ENCODE measurements at places on chromosomes 1 and 21.

DNA sequence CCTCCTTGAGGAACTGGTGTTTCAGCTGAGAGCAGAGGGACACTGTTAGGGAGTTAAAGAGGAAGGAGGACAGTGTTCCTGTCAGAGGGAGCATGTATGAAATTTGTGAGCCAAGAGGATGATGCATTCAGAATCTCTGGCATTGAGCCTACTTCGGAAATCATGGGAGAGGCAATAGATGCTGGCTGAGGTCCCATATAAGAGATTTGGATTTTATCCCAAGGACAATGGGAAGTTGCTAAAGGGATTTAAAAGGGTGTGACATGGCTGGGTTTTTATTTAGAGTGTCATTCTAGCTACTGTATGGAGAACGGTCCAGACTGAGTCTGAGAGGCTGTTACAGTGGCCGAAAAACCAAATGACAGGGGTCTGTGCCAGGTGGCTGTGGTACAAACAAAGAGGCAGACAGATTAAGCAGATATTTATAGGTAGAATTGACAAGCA is 403.2 kb upstream of the B3GALT2 start:
- DNase-seq: no peak

DNA sequence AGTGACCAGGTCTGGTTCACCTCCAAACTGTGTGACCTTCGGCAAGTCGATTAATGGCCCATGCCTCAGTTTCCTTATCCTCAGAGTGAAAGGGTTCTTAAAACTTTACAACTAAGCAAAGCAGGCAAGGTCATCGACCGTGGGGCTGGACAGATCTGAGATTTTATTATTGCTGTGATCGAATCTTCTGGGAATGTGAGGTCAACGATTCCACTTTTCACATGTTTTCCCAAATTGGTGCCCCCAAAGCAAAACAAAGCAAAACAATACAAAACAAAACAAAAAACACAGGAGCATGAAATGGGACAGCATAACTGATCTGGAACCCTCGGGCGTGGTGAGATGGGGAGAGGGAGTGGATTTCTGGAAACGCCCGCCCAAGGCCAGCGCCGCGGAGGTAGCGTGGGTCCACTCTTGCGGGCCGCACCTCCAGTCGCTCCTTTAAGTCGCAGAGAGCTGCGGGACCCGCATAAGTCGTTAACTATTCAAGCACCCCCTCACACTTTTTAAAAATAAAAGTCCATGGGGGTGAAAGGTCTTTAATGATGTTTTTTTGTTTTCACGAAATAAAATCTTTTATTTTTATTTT is 4.2 kb upstream of the TBX15 start:
- DNase-seq: no peak

GRCh38 chr1:161307230-161307768 is 2.5 kb downstream of the MPZ start:
- peak; percentile 6 for DNase-seq

DNA sequence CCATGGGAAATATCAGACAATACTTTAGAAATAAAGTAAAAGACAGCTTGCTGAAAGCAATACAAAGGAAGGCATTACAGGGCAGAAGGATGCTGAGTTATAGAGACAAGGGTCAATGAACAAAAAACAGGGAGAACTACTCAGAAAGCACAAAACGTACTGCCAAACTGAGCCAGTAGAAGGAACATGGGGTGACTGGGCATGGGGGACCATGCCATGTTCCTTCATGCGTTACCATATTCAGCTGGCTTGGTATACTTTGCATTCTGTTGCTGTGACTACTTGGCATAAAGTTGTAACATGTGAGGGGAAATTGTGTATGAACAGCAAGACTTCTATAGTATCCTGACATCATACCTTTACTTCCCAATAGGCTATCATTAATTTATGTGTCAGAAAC is 358.6 kb upstream of the LYPLAL1 start:
- no peak for DNase-seq

GRCh38 chr21:32347977-32348376 is 44.8 kb downstream of the URB1 start:
- no peak for DNase-seq

- no peak for DNase-seq
Observed at GRCh38 chr1:203763505-203763904, 1.5 kb upstream of the LAX1 start.

DNA sequence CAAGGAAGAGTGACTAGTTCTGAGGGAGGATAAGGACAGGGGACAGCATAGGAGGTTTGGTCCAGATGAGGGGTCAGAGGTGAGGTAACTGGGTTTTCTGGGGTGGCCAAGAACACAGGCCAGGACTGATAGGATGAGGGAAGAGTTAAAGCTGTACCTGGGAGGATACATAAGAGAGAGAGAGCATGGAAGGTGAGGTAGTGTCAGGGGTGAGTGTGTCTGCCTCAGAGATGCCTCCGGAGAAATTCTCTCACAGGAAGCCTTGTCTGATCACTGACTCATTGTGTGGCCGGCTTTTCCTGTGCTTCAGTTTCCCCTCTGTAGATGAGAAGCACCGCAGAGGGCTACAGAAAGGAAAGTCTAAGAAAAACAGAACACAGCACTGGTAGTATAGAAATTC is 40.2 kb downstream of the FASLG start:
- DNase-seq: peak; percentile 91

- DNase-seq: no peak
Observed at GRCh38 chr21:14836950-14837349, 227.8 kb downstream of the NRIP1 start.

GRCh38 chr1:172357753-172358385 is 62.6 kb upstream of the C1orf105 start:
- no peak for DNase-seq

GRCh38 chr1:207747627-207748492 is 4.0 kb upstream of the CD46 start:
- no peak for DNase-seq

- no peak for DNase-seq
Observed at GRCh38 chr21:38386967-38387366, 111.3 kb downstream of the ERG start.

DNA sequence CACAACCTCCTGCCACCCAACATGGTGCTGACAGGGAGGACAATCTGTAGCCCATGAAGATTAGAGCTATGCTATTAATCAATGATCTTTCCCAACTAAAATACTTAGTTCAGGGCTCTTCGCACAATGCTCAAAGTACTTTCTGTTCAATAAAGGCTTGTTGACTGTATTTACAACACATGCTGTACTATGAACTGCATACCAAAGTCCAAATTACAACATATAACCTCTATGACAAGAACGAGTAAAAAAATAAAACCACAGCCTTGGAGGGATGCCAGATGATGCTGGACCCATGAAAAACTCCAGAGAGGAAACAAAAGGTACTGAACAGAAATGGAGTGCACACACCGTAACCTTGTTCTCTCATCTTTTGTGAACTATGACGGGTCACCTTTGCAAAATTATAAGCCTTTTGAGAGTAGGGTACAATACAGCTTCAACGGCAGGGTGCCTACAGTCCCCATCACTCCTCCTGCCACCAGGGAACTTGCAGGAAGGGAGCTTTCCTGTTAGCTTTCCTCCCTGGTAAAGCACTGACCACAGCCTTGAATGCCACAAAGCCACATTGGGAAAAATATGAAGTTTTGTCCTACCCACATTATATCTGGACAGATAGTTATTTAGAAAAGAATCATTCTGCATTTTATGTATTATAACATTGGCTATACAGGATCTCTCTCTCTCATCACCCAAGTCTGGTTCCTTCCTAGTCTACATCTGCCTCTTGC is 175.6 kb downstream of the NRIP1 start:
- no peak for DNase-seq

DNA sequence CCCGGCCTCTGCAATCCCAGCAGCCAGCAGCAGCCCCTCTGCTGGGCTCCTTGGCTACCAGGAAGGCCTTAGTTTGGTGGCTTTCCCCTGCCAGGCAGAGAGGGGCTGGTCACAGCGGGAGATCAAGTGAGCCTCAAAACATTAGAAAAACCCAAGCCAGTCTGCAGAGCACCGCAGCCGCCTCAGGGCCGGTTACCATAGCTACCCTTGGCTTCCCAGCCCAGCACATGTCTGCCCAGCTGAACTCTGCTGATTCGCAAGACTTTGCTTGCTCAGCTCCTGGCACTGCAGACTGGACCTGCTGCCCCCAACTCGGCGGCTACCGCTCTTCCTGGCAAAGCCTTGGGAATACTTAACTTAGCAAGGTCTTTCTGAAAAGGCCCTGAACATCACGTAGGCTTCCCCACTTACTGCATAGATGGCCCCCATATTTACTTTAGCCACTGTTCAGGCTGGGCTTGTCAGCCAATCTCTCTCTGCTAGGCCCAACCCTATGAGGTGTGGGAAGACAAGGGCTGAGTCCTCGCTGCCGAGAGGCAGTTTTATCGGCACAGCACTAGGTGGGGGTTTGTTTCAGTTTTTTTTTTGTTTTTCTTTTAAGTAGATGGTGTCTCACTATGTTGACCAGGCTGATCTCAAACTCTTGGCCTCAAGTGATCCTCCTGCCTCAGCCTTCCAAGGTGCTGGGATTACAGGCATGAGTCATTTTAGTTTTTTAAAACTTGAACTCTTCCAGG is 28.6 kb upstream of the PLEKHG5 start:
- no peak for DNase-seq
